ENCODE measurements at places on chromosomes 7 and 10. TPM values are rescaled to one million over a fixed set of nuclear protein-coding genes. Genes with fewer than 3 reads are reported as not detected.

Gene CCDC3
- 8.7 TPM for polyA plus RNA-seq

Gene ZNF467
- 5.6 TPM for polyA plus RNA-seq

Gene GJD4
- not detected for polyA plus RNA-seq

Gene JAZF1
- 3.5 TPM for polyA plus RNA-seq

Gene LIPJ
- polyA plus RNA-seq = 0.10 TPM

Gene PNLIPRP1
- polyA plus RNA-seq = 0.16 TPM

Gene GPER1
- 0.67 TPM for polyA plus RNA-seq

Gene TAS2R16
- polyA plus RNA-seq = not detected

Gene TMEM176A
- polyA plus RNA-seq = 380 TPM

Gene NUDT13
- 2.0 TPM for polyA plus RNA-seq

Gene ANKRD7
- polyA plus RNA-seq = not detected

Gene TBC1D12
- polyA plus RNA-seq = 17.7 TPM

Gene CRTAC1
- polyA plus RNA-seq = 0.75 TPM

Gene CYP2C19
- 22.2 TPM for polyA plus RNA-seq

Gene MYH16
- polyA plus RNA-seq = 0.01 TPM
